ENCODE measurements at places on chromosomes 16 and 17.

GRCh38 chr17:31511580-31511979, 120.1 kb downstream of the RAB11FIP4 start:
- DNase-seq, result no peak

- DNase-seq, result no peak
These were observed 32.2 kb downstream of the ARHGAP44 start for GRCh38 chr17:12821376-12821940.

DNA sequence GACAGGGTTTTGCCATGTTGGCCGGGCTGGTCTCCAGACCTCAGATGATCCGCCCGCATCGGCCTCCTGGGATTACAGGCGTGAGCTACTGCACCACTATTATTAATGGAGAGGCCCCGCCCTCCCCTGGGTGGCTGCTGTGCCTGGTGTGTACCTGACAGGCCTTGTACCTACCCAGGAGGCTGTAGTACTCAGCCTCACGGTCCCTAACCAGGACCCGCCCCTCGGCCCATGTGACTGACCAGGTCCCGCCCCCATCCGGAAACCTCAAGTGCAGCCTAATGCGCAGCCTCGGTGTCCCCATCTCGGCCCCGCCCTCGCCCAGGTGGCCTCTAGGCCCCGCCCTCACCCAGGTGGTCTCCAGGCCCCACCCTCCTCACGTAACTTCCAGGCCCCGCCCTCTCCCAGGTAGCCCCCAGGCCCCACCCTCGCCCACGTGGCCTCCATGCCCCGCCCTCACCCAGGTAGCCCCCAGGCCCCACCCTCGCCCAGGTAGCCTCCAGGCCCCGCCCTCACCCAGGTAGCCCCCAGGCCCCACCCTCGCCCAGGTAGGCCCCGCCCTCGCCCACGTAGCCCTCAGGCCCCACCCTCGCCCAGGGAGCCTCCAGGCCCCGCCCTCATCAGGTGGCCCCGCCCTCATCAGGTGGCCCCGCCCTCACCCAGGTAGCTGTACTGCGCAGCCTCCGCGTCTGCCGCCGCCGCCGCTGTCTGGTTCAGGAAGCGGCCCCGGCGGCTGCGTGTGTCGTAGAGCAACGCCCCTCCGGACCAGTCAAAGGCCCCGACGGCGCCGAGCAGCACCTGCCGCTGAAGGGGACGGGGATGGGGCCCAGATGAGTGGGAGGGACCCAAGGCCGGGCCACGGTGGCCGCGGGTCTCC, 31.0 kb downstream of the HASPIN start:
- DNase-seq, result peak; percentile 100

DNA sequence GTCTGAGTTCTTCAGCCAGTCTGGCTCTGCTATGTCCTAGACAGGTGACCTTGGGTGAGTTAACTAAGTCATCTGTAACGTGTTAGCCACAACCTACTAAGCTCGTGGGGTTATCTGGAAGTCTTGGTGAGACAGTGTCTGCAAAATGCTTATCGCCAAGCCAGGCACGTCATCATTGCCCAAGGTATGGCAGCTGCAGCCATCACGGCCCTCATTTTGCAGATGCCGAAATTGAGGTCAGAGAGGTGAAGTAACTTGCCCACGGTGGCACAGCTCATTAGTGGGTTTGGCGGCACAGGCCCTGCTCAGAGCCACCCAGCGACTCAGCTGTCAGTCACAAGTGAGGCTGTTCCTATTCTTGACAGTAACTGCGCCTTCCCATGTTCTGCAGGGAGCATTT, 79.8 kb downstream of the CMIP start:
- DNase-seq, result no peak

DNA sequence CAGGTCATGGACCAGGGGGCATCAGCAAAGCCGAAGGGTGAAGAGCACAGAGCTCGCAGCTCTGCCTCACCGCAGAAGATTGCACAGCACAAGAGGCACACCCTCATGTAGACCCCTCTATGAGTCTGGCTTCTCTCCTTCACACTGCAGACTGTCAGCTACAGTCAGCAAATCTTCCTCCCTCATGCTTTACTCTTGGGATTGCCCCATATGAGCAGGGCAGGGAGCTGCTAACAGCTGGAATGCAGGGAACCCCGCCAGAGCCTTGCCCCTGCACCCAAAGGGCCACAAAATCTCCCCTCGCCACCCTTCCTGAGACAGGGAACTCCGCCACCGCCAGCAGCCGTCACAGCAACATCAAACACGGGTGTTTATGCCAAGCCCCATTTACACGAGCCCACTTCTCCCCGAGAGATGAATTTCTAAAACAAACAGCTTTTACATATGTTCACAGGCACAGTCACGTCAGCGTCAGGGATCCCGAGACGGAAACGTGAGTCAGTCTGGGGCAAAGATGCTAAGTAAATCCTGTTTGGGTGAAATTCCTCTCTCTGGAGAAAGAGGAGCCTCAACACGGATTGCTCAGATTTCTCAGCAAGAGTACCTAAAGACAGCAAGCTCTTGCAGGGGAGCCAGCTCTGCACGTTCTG, 121.9 kb downstream of the CDYL2 start:
- DNase-seq, result no peak

DNA sequence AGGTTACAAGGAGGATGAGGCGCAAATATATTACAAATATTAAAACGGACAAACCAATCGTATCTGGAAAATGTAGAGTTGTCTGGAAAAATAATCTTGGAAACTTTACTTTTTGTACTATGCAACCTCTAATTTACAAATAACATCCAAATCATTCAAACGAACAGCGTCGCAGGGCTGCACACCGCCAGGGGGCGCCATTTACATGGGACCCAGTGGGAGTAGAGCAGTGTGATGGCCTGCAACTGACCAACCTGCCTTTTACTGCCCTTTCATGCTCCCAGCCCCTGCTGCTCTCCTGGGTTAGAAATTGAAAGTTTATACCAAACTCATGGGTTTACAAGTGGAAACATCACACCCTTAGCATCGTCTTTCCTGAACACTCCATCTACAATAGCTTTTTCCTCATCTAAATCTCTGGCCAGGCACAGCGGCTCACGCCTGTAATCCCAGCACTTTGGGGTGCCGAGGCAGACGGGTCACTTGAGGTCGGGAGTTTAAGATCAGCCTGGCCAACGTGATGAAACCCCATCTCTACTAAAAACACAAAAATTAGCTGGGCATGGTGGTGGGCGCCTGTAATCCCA, 10.0 kb downstream of the PITPNC1 start:
- DNase-seq, result peak; percentile 79

Data from WTC11 (cell line).